ENCODE measurements at places on chromosomes 1 and 21. TPM values are rescaled to one million over a fixed set of nuclear protein-coding genes. Genes with fewer than 3 reads are reported as not detected.

GRCh38 chr1:33624991-33625870 is 152.8 kb downstream of the ZSCAN20 start:
- peak; percentile 33 for DNase-seq

- no peak for DNase-seq
Measured at GRCh38 chr1:59151387-59151761, 145.5 kb upstream of the FGGY start.

DNA sequence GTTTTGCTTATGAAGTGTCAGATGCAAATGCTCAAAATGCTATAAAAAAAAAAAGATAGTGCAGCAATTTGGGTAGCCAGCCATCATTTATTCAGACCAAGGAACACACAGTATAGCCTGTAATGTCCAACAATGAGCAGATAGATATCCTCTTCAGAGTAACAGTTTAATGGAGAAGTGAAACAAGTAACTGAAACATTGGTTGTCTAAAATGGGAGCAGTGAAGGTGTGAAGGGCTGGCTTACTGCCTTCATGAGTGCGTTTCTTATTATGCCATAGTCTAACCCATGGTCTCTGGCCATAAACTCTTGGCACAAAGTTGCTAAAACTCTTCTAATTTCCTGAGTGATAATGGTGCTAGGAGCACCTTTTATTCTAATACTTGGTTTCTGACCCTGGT is 11.4 kb downstream of the RGS5 start:
- no peak for DNase-seq

DNA sequence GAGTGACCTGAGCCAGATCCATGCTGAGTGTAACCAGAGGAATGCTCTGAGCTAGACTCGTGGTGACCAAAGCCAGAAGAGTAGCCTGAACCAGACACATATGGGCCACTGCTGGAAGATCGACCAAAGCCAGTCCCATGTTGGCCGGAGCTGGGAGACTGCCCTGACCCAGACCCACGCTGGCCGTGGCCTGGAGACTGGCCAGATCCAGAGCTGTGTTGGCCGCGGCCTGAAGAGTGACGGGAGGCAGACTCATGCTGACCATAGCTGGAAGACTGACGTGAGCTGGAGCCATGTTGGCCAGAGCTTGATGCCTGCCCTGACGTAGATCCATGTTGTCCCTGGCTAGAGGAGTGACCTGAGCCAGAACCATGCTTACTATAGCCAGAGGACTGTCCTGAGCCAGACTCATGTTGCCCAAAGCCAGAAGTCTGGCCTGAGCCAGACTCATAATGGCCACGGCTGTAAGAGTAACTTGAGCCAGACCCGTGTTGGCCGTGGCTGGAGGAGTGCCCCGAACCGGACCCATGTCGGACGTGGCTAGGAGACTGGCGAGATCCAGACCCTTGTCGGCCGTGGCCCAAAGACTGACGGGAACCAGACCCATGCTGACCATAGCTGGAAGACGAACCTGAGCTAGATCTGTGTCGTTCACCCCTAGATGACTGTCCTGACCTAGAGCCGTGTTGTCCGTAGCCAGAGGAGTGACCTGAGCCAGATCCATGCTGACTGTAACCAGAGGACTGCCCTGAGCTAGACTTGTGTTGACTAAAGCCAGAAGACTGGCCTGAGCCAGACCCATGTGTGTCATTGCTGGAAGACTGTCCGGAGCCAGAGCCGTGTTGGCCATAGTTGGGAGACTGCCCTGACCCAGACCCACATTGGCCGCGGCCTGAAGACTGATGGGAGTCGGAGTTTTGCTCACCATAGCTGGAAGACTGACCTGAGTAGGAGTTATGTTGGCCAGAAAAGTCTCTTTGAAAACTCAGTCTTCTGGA is 3.5 kb downstream of the HRNR start:
- no peak for DNase-seq

DNA sequence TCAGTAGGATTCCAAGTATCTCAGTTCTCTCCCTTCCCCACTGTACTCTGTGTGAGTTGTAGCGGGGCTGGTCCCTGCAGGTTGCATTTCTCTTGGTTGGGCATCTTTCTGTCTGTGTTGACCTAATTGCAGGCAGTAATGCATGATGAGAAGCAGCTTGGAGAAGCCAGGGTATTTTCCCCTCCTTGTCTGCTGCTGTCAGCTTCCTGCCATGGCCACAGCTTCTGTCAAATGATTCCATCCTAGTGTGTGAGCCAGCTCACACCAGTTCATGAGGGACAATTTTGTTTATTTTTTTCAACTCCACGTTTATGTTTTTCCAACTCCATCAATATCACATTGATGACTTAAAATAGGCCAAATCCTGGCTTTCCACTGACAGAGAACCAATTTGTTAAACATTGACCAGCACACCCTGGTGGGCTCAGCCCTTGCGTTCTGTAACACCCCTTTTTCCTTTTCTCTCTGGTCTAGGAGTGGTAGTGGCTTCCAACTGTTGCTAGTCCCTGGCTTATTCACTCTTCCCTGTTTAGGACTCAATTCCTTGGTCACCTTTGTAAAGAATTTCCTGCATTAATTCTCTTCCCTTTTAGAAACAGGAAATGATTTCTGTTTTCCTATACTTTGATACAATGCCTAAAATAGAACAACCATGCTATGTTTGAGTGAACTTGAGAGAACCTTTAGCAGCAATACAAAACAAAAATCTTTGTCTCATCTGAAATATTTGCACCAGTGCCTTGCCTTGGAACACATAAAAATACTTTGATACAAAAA is 44.9 kb upstream of the APOBEC4 start:
- DNase-seq = no peak

- no peak for DNase-seq
Measured at GRCh38 chr1:155006601-155007101, 4.0 kb downstream of the ZBTB7B start.

DISP1 gene
- 4.2 TPM for total RNA-seq

CFAP141 gene
- not detected for total RNA-seq

DNAJC28 gene
- total RNA-seq = 0.81 TPM

DNA sequence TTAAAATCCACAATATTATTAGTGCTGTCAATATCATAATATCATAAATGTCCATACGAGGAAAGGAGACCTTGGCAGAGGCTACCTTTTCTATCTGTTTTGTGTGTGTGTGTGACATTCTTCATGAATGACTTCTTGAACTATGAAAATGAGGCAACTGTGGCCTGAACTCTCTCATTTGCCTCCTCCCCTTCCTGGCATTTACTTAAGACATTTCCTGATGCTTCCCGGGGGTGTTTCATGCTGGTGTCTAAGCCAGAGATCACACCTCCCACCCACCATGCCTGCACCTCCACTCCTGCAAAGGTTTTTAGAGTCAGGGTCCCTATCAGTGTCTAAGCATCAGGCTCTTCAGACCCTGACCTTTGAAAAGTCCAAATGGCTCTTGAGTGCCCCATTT is 420.9 kb downstream of the KIF26B start:
- no peak for DNase-seq

GRCh38 chr1:231039161-231040018 is 664 bp downstream of the FAM89A start:
- DNase-seq = no peak

FAM177B gene
- total RNA-seq = not detected

MAPKAPK2 gene
- 51.1 TPM for total RNA-seq

RPS6KC1 gene
- 15.9 TPM for total RNA-seq

DNA sequence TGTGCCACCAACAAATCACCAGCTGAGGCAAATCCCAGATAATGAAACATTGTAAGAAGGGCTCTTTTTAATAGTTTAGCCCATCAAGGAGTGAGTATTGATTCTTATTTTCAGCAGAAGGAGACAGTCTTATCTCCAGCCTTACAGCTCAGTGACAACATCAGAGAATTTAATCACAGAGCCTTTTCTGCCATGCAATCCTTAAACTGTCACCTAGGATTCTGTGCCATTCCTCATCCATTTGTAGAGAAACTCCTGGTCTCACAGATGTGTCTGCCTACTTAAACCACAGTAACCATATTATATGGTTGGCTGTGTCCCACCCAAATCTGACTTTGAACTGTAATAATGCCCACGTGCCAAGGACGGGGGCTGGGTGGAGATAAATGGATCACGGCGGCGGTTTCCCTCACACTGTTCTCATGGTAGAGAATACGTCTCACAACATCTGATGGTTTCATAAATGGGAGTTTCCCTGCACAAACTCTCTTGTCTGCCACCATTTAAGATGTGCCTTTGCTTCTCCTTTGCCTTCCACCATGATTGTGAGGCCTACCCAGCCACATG is 217.7 kb downstream of the RERE start:
- no peak for DNase-seq

- DNase-seq = no peak
Measured at GRCh38 chr1:116334015-116334547, 39.0 kb upstream of the ATP1A1 start.

- DNase-seq = no peak
Measured at GRCh38 chr1:30353637-30354036, 369.7 kb downstream of the MATN1 start.

DNA sequence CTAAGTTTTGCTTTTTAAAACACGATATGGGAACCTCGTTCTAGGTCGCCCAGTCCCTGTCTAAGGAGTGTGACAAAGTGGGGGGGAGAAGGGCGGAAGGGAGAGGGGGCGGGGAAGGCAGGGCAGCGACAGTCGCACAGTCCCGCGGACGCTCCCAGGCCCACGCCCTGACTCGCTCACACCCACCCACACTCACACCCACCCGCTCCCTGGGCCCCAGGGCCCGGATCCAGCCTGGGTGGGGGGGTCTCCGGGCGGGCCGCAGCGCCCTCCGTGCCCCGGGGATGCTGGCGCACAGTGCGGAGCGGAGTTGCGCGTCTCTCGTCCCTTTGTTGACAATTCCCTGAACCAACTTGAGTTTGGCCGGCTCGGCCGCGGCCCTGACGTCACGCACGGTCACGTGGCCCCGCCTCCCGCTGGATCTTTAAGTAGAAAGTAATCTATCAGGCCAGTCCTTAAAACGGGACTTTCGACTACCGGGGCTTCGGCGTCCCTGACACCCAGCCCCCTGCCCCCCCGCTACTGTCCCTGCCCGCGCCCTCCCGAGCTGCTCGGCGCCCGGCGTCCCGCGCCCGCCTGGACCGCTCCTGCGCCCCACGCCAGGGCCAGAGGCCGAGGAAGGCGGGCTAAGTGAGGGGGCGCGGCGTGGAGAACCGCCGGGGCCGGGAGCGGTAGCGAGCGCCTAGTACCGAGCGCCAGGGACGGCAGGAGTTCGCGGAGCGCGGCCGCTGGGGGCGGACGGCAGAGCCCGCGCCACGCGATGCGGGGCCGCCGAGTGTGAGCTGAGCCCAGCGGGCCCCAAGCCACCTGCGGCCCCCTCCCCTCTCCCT is at the start of gene FOXD3:
TSS of gene FOXD3 (plus strand) at position 454 of the 830 bp plus-strand sequence. CDS start 492 bp downstream, outside the sequence.
- peak; percentile 27 for DNase-seq

- no peak for DNase-seq
Measured at GRCh38 chr1:243748227-243748626, 101.8 kb downstream of the AKT3 start.

GRCh38 chr1:182599339-182599738 is 4.8 kb downstream of the RGS16 start:
- no peak for DNase-seq

DNA sequence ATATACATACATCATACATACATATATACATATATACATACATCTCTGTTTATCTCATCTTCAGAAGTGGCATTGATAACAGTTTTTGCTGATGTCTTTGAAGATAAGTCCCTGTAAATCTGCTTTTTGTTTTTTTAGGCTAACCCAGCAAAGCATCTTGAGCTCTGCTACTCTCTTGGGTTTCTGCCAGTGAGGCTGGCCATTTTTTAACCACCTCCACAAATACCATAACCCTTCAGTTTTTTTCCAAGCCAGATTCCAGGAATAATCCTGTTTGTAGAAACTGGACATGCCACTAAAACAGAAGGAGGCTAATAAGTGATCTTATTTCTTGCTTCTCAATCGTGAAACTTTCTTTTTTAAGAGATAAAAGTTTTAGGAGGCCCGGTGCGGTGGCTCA is 21.6 kb downstream of the SDHC start:
- DNase-seq = no peak

LCE3E gene
- not detected for total RNA-seq

- no peak for DNase-seq
Measured at GRCh38 chr1:67937651-67938050, 104.4 kb upstream of the GNG12 start.

CD1D gene
- total RNA-seq = not detected

DNA sequence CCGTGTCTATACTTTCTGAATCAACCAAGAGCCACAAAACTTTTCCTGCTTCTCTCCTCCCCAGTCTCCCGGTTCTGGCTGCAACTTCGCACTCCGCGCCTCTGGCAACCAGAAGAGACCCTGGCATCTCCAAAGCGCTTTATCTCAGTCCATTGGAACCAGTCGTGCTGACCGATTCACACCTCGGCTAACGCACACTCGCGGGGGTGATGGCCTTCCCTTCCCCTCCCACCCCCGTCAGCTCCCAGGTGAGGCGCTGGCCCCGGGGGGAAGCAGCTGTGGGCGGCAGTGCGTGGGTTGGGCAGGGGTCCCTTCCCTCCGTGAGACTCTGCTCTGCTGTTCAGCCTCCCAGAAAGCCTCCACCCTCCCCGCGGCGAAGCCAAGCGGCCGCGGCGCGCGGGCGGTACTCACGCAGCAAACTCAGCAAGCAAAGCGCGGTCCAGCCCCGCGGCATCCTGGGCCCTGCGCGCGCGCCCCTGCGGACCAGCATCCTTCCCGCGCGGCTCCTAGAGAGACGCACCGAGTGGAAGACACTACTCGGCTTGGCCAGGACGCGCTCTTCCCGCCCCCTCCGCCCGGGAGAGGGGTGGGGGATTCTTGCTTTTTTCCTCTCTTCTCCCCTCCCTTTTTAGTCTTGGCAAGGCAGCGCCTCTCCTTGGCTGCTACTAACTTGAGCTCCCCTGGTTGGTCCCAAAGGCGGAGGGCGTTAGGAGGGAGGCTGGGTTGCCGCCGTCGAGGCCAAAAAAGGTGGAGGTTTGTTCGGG is at the start of gene CD34:
TSS of gene CD34 (minus strand) at position 535 of the 764 bp plus-strand sequence. CDS start at position 490, 45 bp downstream.
- DNase-seq = no peak

GRCh38 chr1:101653482-101653946 is 343.2 kb downstream of the OLFM3 start:
- DNase-seq = peak; percentile 18

FAM72D gene
- 16.3 TPM for total RNA-seq

GJA8 gene
- total RNA-seq = not detected

PKN2 gene
- 44.3 TPM for total RNA-seq

DNA sequence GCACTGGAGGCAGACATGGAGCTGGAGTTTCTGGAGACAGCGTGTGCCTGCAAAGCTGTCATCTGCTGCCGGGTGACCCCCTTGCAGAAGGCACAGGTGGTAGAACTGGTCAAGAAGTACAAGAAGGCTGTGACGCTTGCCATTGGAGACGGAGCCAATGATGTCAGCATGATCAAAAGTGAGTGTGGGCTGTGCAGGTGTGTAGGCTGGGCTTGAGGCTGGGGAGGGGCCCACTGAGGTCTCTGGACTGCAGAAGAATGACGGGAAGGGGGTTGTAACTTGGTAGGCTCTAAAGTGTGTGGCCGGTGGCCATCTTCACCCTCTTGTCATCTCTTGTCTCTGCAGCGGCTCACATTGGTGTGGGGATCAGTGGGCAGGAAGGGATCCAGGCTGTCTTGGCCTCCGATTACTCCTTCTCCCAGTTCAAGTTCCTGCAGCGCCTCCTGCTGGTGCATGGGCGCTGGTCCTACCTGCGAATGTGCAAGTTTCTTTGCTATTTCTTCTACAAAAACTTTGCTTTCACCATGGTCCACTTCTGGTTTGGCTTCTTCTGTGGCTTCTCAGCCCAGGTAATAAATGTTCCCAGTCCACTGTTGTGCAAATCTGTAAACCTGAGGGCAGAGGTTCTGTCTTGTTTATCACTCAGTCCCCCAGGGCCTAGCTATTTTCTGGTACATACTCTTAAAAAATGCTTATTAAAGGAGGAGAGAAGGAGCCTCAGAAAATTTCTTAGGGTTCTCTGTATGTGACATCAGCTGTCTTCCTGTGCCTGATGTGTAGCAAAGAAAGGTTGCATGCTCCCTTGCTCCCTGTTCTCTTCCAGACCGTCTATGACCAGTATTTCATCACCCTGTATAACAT is 19.9 kb downstream of the ATP8B2 start:
- DNase-seq = no peak
